ENCODE measurements at places on chromosomes 11 and 22.
A peak's percentile ranks its signal among the peaks of the same experiment; 100 is the strongest.

GRCh38 chr11:75639762-75640181 is 29.1 kb downstream of the MAP6 start:
- DNase-seq: no peak

DNA sequence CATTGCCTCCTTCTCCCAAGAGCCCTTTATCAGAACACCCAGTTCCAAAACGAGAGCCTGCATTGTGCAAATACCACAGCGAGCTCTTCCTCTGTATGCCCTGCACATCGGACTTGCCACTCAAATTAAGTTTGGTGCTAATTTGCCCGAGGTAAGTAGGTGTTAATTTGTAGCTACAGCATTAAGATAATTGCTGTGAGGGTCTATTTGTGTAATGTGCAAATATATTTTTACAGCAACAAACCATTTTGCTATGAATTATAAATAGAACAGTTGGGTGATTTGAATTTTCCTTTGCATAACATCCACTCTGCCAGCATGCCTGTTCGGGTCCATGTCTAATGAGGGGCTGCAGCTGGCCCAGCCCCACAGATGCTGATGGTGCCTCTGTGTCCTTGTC is 8.1 kb downstream of the ARHGAP8 start:
- DNase-seq: no peak

DNA sequence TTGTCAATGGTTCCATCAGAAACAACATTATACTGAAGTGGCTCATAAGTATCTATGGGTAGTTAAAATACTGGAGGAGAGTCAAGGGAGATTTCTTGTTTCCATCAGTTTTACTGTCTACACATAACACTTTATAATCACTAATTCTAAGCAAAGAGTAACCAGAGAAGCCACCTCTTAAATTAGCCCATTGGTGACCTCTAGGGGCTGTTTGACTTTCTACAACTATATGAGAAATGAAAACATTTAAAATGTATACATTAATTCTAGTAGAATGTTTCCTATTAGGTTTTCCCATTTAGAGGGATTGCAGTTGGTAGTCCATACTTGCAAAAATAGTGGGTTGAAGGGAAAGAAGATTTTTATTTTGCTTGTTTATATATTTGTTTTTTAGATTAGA is 504.3 kb downstream of the FAM181B start:
- DNase-seq: no peak

GRCh38 chr11:67289651-67290479 is 762 bp downstream of the ANKRD13D start:
- DNase-seq: no peak

- no peak for DNase-seq
Observed at GRCh38 chr11:120578596-120579154, 67.1 kb downstream of the GRIK4 start.

- no peak for DNase-seq
Observed at GRCh38 chr11:104907521-104908185, 9.4 kb upstream of the CASP12 start.

DNA sequence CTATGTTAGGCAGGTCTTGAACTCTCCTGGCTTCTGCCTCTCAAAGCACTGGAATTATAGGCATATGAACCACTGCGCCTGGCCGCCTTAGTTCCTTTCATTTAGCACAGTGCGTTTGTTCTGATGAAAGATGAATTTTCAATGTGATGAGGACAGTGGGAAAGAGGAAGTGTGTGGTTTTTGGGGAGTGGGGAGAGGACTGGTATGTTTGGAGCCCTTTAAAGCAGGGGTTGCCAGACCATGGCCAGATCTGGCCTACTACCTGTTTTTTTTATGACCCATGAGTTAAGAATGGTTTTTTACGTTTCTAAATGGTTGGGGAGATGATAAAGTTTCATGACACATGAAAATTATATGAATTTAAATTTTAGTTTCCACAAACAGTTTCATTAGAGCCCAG is 12.5 kb downstream of the ATXN10 start:
- no peak for DNase-seq

GRCh38 chr22:43829904-43830851 is 18.1 kb upstream of the EFCAB6 start:
- DNase-seq: no peak

GRCh38 chr11:72869831-72870230 is 55.6 kb downstream of the ATG16L2 start:
- no peak for DNase-seq

DNA sequence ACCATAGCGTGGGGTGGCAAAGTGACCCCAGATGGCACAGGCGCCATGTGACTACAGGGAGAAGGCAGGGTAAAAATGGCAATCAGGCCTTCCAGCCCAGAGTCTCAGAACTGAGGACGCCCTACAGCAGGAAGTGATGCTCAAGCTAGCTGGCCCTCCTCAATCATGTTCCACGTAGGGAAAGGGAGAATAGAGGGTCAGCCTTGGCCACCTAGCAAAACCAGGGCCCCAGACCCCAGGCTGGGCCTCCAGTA is 978 bp upstream of the ANKRD13D start:
- DNase-seq: no peak

GRCh38 chr11:69058511-69059270 is 10.0 kb downstream of the TPCN2 start:
- no peak for DNase-seq

- no peak for DNase-seq
Observed at GRCh38 chr11:31720225-31720624, 90.9 kb downstream of the PAX6 start.

- DNase-seq: no peak
Observed at GRCh38 chr11:123426789-123427188, 3.3 kb upstream of the GRAMD1B start.

GRCh38 chr11:19892387-19892786 is 179.8 kb downstream of the NAV2 start:
- DNase-seq: no peak

- DNase-seq: peak; percentile 52
Observed at GRCh38 chr11:123173040-123173855, 21.8 kb downstream of the CLMP start.

- DNase-seq: no peak
Observed at GRCh38 chr11:60951904-60952741, at the start of gene SLC15A3. SLC15A3 (minus strand) TSS chr11:60952176; CDS start chr11:60951551, 625 bp downstream.

GRCh38 chr11:96508861-96509260 is 119.0 kb downstream of the JRKL start:
- no peak for DNase-seq

DNA sequence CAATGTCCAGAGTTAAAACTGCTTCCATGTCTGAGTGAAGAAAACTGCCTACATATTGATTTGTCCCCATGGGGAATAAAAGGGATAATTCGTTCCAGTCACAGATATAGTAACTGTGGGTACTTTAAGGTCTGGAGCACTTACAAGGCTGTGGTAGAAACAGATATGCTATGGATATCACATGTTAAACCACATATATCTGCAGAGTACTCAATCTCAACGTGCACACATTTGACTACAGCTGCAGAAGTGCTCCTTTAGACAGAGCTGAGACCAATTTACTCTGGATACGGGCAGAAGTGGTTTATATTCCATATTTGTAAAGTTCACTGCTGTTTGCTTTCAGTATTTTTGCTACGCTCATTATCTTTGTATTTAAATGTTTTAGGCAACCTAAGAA is 9.7 kb upstream of the MS4A2 start:
- no peak for DNase-seq

GRCh38 chr11:80371931-80372330 is 931.1 kb upstream of the TENM4 start:
- no peak for DNase-seq

- DNase-seq: no peak
Observed at GRCh38 chr11:104614961-104615360, 283.3 kb downstream of the CASP12 start.

DNA sequence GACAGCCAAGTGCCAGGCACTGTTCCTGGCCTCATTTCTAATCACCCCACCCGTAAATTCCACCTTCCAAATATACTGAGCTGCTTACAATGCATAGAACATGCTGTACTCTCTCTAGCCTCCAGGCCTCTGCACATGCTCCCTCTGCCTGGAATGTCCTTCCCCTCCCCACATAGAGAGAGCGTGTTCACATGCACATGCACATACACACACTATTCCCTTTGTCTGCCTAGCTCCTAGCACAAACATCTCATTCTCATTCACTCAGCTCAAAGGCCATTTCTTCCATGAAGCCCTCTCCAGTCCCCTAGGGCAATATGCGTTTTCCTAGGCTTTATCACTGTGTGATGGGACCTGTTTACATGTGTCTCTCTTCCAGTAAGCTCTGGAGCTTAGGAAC is 144.6 kb downstream of the WT1 start:
- DNase-seq: no peak

DNA sequence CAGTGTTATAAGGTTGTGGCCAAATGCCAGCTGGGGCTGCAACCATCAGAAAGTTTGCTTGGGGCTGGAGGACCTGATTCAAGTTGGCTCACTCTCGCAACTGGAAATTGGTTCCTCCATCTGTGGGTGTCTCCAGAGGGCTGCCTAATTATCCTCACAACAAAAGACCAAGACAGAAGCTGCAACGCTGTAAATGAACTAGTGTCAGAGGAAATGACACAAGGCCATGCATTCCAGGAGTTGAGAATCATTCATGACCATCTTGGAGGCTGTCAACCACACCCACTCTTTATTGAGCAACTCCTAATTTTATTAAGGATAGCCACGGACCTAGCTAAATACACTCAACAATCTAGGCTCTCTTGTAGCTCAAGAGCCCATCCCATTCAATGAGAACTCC is 1060.8 kb downstream of the OPCML start:
- no peak for DNase-seq

DNA sequence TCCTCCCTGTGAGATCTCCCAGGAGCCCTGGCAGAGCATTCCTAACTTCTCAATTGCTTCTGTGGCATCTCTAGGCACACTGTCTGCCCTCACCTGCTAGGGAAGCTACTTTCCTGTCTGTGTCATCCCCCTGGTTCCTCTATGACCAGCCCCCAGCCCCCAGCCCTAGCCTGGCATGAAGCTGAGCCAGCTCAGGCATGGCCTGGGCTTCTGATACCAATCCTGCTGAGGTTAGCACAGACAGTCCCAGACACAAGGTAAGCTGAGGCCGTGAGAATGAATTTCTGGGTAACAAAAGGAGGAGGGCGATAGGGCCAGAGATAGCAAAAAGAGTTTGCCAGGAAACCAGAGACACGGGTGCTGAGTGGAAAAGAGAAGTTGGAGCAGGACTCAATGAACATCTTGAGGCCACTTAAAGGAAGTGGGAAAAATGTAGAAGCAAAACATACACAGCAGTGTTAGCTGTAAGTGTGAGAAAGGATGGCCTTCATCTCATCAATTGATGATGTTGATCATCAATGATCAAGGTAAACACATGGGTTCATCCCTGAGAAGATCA is 87.6 kb upstream of the PICALM start:
- DNase-seq: no peak

DNA sequence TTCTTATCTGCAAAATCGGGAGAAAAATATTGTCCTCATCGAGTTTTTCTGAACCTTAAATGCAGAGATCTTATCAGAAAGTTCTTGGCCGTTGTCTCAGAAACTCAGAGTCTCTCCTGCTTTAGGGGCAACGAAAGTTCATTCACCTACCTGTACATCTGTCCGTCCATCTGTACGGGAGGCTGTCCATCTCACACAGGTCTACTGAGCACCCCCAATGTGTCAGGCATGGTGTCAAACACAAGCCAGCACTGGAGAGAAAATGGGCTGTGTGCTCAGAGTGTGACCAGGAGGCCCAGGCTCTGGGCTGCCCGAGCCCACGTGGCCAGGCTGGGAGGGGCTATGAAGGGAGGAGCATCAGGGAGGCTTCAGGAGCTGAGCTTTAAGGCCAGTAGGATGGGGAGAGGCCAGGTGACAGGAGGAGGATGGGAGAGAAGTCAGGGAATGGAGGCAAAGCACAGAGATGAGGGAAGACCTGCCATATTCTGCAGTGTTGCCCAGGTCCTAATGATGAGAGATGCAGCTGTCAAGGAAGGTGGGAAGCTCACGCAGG is 62.4 kb upstream of the MYEOV start:
- DNase-seq: no peak

DNA sequence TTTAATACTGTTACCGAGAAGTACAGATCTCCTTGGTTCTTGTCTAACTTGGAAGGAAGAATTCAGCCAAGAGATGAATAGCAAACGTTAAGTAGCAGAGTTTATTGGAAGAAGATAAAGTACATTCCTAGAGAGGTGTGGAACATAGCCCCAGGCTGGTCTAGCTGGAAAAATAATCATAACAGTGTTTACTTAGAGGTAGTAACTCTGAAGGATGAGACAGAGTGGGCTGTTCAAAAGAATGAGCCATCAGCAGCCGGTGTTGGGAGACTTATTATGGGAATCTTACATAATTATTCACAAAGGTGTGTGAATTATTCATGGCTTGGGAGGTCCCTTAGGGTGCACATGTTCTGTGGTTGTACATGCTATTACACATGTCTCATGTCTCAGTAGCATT is 276.5 kb downstream of the LUZP2 start:
- no peak for DNase-seq

DNA sequence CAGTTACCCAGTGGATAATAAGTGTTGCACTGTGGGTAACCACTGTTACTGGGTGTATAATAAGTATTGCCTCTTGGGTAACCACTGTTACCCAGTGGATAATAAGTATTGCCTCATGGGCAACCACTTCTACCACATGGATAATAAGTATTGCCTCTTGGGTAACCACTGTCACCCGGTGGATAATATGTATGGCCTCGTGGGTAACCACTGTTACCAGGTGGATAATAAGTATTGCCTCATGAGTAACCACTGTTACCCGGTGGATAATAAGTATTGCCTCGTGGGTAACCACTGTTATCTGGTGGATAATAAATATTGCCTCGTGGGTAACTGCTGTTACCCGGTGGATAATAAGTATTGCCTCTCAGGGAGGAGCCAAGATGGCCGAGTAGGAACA is 29.7 kb upstream of the NXPE4 start:
- DNase-seq: no peak

DNA sequence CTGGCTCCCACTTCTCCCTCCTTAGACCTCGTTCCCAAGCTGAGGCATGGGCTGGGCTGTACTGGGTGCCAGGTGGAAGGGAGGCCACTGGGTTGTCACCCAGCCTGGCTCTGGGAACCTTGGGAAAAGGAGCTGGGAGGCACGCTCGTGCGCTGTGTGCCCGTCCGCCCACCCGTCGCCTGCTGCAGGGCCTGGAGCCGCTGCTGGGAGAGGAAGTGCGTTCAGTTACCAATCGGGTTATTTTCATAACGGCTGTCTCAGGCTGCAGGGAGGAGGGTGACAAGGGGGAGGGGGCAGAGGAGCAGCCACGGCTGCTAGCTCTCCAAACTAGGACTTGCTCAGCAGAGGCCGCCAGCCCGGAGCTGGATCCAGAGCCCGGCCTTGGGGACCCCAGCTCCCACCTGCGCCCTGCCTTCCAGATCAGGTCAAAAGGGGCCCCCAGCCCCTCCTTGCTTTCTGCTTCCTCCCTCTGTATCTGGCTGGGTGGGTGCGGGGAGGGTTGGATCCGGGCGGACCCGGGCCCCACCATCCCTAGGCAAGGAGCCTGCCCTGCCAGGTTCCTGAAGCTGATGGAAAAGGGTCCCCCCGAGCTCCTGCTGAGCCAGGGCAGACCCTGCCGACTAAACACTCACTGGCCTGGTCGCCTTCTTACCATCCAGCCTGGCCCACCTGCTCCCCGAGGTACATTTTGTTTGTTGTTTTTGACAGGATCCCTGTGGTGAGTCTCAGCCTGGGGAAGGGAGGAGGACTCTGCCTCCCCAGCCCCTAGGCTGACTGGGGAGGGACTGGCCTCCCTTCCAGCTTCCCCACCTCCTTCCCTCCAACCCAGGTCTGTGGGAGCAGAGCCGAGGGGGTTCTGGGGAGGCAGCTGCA is 14.3 kb downstream of the DGKZ start:
- DNase-seq: no peak

Measured in T1000 (cell line).